Activated T-cell treated with anti-CD3 and anti-CD28 coated beads, Interleukin-2, amount 50 U/mL, for 72 hours (primary cell): ENCODE measurements at places on chromosomes 5 and 9. TPM values are rescaled to one million over a fixed set of nuclear protein-coding genes. Genes with fewer than 3 reads are reported as not detected.

GRCh38 chr5:168182269-168182668 lies 109.2 kb upstream of the WWC1 start:
- no peak for DNase-seq
- H3K27ac ChIP-seq: no peak overlapping the region
- no peaks in the 10 kb centered on the region for H3K36me3 ChIP-seq
- H3K27me3 ChIP-seq: no peaks in the 10 kb centered on the region
- H3K4me3 ChIP-seq: no peak overlapping the region
- H3K4me1 ChIP-seq: no peaks in the 10 kb centered on the region

GRCh38 chr5:108747774-108748400 lies at the start of gene FER:
TSS of gene FER (plus strand) at chr5:108747897. CDS start at chr5:108798183, 50,286 bp downstream.
- DNase-seq: peak; percentile 55
- H3K27ac ChIP-seq: peak within 1 kb of the TSS; percentile 99
- peaks cover 7% of the 10 kb centered on the region for H3K27me3 ChIP-seq
- H3K36me3 ChIP-seq: peaks cover 5% of the 10 kb centered on the region

Gene ANKS6
- total RNA-seq: 25.0 TPM

- peaks cover 28% of the 10 kb centered on the region for H3K27me3 ChIP-seq
- H3K4me3 ChIP-seq: no peak overlapping the region
Measured at GRCh38 chr9:36976371-36977030, 57.6 kb downstream of the PAX5 start.
